ENCODE measurements at places on chromosomes 4 and X.

DNA sequence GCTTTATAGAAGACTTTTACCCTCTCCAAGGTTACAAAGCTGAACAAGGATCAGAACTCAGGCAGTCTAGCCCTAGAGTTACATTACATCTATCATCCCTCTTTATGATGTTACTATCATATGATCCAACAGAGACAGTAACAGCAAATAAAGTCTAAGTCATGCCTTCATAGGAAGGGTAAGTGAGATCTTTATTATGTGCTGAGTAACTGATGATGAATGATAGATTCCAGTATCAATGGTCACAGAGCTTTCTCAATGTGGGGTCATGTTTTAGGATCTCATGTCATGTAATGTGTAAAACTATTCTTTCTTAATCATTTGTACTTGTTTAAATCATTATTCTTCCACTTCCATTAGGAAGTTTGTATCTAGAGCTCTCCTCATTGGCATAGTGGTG lies 22.8 kb downstream of the ELOVL6 start:
- DNase-seq = no peak

- DNase-seq = no peak
Measured at GRCh38 chr4:127788517-127788916, 6.4 kb downstream of the HSPA4L start.

- no peak for DNase-seq
Measured at GRCh38 chr4:185892165-185892564, 80.2 kb upstream of the SORBS2 start.

DNA sequence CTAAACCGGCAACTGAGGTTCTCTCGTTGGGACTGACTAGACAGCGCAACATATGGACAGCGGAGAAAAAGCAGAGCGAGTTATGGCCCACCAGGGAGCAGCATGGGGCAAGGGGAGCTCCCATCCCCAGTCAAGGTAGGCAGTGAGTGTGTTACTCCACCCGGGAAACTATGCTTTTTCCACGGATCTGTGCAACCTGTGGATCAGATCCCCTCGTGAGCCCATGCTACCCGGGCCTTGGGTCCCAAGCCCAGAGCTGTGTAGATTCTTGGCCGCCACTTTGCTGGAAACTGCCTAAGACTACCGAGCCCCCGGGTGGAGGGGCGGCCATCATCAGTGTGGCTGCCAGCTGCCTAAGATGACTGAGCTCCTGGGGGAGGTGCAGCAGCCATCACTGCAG lies 140.9 kb downstream of the PAPSS1 start:
- peak; percentile 80 for DNase-seq

DNA sequence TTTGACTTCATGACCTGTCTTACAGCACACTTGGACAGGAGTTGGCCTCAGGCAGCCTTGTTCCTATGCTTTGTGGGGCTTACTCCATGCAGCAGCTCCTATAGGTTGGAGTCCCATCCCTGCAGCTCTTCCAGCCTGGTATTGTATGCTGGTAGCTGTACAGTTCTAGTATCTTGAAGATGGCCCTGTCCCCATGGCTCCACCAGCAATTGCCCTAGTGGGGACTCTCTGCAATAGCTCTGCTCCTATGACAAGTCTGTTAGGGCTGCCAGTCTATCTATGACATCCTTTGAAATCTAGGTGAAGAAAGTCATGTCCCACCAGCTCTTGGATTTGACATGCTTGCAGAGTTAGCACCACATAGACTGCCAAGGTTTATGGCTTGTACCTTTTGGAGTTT lies 252.6 kb downstream of the ANTXR2 start:
- DNase-seq = no peak

- no peak for DNase-seq
Measured at GRCh38 chr4:2483237-2483636, 14.3 kb downstream of the RNF4 start.

DNA sequence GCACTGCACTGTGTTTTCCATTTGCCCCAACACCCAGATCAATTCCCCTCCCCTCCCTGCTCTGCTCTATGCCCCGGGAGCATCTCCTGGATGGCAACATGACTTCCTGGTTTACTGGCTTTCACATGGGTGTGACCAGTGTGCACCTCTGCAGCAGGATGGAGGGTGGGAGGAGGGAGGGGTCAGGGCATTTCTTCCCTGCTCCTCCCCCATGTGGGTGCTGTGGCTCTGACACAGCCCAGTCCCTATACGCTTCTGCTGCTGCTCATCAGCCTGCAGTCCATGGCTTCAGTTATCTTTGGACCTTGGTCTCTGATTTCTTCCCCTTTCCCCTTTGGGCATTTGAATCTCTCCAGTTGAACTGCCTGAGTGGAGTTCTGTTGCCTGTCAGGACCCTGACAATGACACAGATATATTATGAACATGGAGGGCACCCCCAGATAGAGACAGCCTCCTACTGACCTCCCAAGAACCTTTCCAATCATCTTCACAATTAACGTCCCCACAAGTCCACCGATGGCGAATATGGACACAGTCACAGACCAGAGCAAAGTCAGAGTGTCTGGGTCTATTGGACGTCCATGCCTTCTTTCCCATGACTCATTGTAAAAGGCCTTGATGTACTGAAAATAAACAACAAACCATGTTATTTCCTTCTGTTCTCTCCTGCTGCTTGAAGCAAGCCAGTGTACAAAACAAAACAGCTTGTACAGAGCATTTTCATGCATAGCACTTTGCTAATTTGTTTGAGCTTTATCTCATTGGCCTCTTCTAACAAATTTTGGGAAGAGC lies 24.8 kb downstream of the SLC2A9 start:
- DNase-seq = no peak

DNA sequence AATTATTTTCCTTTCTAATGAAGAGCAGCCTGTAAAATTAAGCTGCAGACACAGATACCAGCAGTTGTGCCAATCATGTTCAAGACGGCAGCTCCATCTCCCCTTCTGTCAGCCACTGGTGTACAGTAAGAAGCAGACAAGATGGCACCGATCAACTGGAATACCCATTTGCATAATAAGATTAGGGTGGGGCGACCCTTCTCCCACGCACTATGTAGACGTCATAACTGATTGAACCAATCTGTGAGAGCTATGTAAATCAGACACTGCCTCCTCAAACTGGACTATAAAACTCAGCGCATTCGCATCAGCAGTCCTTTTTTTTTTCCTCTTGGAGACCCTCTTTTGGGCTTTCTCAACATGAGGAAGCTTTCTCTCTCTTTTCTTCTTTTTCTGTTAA lies 40.4 kb upstream of the INTS6L start:
- no peak for DNase-seq

DNA sequence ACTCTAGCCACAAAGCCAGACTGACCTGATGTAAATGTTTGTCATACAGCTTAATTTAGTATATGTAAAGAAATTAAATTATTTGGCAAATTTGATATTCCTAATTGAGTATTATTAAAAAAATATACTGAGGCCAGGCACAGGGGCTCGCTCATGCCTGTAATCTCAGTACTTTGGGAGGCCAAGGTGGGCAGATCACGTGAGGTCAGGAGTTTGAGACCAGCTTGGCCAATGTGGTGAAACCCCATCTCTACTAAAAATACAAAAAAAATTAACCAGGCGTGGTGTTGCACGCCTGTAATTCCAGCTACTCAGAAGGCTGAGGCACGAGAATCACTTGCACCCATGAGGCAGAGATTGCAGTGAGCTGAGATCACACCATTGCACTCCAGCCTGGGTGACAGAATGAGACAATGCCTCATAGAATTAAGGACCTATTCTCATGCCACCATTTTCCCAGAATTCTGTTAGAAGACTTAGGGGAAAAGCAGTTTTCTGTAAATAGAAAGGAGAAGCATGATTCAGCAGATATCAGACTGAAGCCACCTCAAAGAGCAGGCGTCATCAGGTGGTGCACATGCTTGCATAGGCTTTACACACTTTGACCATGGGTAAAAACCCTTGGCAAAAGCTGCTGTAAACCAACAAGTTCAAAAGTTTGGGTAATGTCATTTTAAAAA lies 6.1 kb downstream of the UBQLN2 start:
- DNase-seq = no peak

DNA sequence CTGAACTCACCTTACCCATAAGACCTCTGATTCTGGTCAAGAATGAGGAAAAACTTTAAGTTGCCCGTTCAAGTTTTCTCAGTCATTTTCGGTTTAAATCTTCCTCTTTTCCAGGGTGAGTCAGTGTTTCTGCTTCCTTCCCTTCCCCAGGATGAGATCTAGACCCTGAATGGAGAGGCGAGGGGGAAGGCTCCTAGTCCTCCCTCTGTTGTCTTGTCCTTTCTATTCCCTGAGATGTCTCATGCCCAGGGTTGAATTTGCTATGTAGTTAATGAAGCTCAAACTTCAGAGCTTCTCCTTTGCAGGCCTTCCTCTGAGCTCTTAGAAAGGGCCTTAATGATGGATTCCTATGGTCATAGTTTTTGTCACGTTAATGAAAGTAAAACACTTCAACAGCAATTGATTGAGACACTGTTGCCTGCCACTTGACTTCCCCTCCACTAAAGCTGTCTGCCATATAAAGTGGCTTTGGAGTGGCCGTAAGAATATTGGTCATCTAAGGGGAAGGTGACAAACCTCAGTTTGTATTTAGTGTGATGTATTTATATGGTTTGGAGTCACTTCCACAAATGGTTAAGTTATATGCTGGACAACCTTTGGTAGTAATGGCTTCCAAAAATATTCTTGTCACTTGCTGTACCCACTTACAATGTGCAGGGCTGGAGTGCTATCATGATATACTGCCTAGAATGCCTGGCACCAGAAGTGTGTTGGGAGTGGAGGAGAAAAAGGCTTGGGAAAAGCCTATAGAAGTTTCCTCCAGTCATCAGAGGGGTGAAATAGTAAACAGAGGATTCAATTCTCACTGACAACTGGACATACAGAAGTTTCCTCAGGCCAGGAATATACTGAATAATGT lies 24.3 kb upstream of the GPRIN3 start:
- DNase-seq = no peak

DNA sequence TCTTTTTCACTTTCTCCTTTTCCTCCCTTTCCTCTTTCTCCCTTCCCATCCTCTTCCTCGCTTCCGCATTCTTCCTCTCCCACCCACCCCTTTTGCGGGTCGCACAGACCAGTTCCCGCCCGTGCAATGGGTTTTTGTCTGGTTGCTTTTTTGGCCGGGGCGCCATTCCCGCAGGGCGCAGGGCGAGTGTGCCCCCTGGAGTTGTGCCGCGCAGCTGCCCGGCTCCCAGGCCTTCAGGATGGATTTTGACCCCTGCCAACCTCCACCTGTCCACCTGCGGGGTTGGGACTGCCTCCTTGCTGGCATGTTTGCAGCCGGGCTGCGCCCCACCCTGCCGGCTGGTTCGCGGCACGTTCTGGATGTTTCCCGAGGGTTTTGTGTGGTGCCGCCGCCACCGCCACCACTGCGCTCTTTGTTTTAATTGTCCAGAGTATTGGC lies 578 bp upstream of the SEL1L3 start:
- DNase-seq = no peak

GRCh38 chrX:85140964-85141363 lies 102.6 kb downstream of the SATL1 start:
- no peak for DNase-seq

- DNase-seq = no peak
Measured at GRCh38 chrX:109660435-109661143, 35.6 kb upstream of the KCNE5 start.

GRCh38 chr4:123667496-123667895 lies 270.9 kb downstream of the SPRY1 start:
- DNase-seq = no peak

- DNase-seq = no peak
Measured at GRCh38 chrX:1400049-1400448, 8.1 kb upstream of the SLC25A6 start.

- peak; percentile 96 for DNase-seq
Measured at GRCh38 chr4:116361790-116362189, 723.6 kb downstream of the TRAM1L1 start.

- no peak for DNase-seq
Measured at GRCh38 chrX:118355225-118355920, 9.5 kb downstream of the WDR44 start.

GRCh38 chr4:101555341-101555880 lies 208.1 kb upstream of the PPP3CA start:
- DNase-seq = no peak

DNA sequence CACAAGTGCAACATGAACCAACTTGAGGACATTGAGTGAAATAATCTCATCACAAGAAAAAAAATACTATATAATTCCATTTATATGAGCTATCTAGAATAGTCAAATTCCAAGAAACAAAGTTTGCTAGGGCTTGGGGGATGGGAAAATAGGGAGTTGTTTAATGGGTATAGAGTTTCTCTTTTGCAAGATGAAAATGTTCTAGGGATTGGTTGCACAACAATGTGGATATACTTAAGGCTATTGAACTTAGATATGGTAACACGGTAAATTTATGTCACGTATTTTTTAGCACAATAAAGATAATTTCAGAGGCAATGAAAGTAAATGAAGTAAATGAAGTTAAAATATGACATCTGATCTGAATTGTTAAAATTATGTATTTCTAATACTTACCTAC lies 7.9 kb downstream of the MFSD8 start:
- no peak for DNase-seq

- DNase-seq = no peak
Measured at GRCh38 chrX:26100421-26100920, 37.7 kb upstream of the MAGEB18 start.

- no peak for DNase-seq
Measured at GRCh38 chr4:58665649-58666048, 1555.5 kb upstream of the IGFBP7 start.

- DNase-seq = no peak
Measured at GRCh38 chrX:103741879-103742278, 31.2 kb downstream of the TMEM31 start.

DNA sequence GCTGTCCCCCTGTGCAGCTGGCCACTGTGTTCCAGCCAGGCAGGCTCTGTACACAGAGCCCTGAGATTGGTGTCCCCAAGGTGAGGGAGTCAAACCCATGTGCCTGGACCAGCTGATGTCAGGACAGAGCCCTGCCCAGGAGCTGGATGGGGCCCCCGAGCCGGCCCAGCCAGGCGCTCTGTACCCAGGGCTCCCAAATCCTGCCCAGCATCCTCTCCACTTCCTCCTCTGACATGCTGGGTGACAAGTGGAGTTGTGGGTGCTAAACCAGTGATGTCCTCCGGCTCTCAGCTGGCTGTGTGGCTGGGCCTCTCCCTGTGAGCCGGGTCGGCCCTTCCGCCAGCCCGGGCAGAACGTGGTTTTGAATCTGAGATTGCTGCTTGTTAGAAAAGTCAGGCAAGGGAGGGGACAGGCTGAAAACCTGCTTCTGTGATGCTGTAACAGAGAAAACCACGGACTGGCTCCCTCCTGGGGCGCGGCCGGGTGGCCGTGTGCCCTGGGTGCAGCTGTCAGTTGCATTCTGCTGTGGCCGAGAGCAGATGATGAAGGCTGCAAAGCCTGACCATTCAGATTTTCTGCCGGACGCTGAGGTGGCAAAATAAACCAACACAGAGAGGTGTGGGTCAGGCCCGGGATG lies 7.9 kb upstream of the CPLX1 start:
- DNase-seq = no peak
